ENCODE measurements at places on chromosomes 4 and X. TPM values are rescaled to one million over a fixed set of nuclear protein-coding genes. Genes with fewer than 3 reads are reported as not detected.

GRCh38 chr4:185235843-185236503, 26.6 kb downstream of the SNX25 start:
- no peak for DNase-seq

GRCh38 chrX:136417806-136418205, 69.9 kb upstream of the BRS3 start:
- no peak for DNase-seq

GRCh38 chrX:120753413-120754251, 122.0 kb downstream of the CT47B1 start:
- DNase-seq = no peak

DNA sequence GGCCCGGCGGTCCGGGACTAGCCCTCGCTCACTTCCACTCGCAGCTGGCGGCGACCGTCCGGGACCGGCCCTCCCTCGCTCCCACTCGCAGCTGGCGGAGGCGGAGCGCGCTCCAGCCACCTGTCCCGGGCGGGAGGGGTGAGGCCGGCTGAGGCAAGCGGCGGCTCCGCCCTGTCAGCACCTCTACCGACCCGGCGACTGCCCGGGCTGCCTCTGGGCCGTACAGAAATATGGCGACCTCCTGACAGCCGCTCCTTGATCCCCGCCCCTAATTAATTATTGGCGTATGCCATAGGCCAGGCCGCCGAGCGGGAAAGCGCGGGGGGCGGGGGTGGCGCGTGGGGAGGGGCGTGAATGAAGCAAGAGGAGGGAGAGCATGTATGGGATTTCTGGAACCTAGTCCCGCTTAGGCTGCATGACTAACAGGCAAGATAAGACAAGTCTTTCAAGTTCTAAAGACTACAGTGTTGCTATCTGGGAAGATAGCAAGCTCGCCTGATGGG, at the start of gene MORC4:
TSS of gene MORC4 (minus strand) at position 200 of the 503 bp plus-strand sequence. CDS start 243 bp downstream, outside the sequence.
- peak; percentile 74 for DNase-seq

GRCh38 chrX:39676434-39676833, 421.3 kb downstream of the BCOR start:
- no peak for DNase-seq

Gene DIPK2B
- 34.7 TPM for polyA plus RNA-seq

- DNase-seq = no peak
These were observed 71.0 kb upstream of the MXD4 start for GRCh38 chr4:2332976-2333319.

DNA sequence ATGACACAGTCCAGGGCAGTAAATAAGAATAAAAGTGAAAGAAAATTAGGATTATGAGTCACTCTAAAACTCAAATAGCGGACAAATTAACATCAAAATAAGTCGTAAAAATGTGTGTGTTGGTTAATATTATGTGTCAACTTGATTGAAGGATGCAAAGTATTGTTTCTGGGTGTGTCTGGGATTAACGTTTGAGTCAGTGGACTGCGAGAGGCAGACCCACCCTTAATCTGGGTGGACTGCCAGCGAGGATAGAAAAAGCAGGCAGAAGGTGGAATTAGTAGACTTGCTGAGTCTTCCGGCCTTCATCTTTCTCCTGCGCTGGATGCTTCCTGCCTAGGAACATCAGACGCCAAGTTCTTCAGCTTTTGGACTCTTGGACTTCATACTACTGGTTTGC, 324.3 kb upstream of the PCDH10 start:
- no peak for DNase-seq

Gene DCAF12L1
- 0.36 TPM for polyA plus RNA-seq

DNA sequence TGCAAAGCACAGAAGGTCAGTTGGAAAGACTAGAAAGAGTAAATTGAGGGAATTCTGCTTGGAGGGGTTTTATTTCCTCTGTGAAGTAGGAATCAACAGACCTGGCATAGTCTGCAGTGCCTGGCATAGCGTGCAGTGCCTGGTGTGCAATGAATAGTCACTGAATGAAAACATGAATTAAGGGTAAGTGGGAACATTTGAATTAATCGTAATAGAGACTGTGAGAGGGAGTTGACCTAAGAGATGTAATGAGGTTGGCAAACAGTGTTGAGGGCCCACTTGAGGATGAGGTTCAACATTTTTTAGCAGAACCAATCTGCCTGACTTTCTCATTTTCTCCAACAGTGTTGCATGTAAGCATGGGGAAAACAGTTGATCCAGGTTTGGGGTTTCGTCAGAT, 377.2 kb upstream of the FTHL17 start:
- DNase-seq = no peak

GRCh38 chrX:120452131-120452530, 17.0 kb downstream of the LAMP2 start:
- no peak for DNase-seq

GRCh38 chrX:13418126-13419097, 98.6 kb upstream of the ATXN3L start:
- DNase-seq = no peak

DNA sequence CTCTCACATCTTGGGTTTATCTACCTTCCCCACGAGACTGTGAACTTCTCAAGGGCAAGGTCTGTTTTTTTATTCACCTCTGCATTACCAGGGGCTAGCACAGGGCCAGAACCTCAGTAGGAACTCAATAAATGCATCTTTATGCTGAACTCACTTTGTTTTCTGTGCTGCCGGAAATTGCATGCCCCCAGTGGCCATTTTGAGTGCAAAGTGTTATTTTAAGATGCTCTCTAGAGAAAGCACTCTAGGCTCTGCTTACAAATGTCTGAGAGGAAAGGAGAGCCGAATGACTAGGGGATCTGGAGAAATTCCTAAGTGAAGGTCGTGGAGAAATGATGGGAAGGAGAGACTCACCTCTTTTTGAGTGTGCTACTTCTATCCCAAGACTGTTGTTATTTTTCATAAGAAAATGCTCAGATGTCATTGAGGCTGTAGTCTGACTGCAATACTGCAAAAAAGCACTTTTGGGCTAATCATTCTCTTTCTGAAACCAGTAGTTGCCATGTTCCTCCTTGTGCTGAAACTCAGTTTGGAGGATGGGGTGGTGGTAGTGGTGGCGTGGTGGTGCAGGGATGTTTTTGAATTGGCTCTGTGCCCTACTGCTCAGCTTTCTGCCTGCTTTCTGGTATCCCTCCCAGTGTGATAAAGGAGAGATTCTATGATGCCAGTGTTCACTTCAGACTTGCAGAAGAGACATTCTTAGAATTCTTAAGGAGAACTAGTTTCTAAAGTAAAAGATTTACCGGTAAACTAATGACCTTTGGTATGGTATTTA, 41.3 kb downstream of the DOCK11 start:
- no peak for DNase-seq

DNA sequence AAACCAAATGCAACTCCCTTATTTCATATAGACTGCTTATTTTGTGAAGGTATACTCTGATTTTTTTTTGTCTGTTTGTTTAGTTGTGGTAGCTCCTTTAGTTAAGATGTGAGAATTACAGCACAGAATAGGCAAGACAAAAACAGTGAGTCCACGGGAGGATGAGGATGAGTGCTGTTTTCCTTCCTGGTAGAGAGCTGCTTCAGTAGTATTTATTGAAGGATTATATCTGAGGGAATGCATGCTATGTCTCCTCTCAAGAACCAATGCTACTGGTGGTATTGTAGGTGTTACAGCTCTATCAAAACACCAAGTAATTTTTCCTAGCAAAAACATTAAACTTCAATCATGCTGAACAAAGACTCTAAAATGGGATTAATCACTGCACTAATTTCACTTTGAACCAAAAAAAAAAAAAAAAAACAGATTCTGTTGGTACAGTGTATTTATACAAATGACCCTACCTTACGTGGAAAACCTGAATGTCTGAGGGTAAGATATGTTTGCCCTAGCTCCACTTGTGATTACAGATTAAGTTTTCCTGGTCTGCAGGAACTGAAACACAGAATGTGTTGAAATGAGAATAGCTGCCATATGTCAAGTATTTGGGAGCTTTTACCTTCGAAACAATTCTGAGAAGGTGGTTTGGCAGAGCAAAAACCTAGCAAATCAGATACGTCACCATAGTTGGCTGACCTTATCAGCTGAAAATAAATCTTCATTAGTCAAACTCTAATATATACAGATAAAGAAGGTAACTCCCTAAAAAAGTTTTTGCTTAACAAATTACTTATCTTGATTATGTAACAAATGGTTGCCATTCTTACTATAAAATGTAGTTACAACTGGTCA, 40.3 kb downstream of the PPP3CA start:
- no peak for DNase-seq

GRCh38 chr4:47741200-47741599, 96.7 kb downstream of the CORIN start:
- DNase-seq = no peak

DNA sequence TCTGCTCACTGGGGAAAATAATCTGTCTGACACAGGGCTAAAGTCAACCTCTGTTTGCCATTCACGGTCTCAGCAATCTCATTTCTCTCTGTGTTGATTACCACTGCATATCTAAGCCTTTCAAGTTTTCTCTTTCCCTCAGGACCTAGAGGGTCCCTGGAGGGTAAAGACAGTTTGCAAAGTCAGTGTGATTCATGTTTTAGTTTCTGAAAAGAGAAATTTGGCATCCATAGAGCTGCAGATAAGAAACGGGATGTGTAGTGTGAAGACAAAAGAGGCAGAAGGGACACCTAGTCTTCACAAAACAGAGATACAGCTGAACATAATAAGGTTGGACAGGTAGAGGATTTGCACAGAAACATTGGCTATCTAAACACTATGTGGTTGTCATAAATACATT, 34.5 kb upstream of the KDR start:
- no peak for DNase-seq

Gene MAGEA10
- not detected for polyA plus RNA-seq

Gene USP26
- not detected for polyA plus RNA-seq

- DNase-seq = no peak
These were observed 174.6 kb downstream of the SOWAHB start for GRCh38 chr4:76723373-76723772.

Gene EMCN
- polyA plus RNA-seq = 37.4 TPM

Gene DHX15
- 267 TPM for polyA plus RNA-seq

DNA sequence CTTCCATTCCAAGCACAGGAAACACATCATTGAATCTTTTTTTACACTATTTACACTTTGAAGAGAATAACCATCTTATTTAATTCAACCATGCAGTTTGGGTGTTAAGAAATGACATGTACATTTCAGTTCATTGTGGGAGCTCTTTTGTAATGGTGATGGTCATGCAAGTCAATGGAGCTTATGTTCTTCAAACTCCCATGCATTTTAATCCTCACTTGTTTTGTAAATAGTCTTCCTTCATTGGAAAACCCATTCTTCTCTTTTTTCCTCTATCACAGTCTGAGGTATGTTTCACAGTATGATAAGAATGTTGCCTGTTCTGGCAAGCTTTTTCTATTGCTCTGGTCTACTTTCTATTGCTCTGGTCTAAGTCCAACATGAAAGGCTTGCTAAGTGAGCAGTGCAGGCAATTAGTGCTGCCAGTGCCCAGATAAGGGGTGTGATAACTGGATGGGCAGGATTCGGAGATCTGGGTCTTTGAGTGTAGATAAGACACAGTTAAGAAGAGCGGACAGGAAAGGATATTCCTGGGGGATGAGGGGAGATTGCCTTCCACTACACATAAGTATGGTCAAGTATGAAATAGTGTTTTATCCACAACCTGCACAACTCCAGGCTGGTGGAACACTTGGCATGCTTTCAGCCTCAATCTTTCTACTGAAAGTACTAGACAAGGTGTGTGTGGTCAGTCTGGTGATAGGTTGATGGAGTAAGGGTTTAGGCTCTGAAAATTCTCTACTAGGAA, 17.1 kb downstream of the AFP start:
- no peak for DNase-seq

DNA sequence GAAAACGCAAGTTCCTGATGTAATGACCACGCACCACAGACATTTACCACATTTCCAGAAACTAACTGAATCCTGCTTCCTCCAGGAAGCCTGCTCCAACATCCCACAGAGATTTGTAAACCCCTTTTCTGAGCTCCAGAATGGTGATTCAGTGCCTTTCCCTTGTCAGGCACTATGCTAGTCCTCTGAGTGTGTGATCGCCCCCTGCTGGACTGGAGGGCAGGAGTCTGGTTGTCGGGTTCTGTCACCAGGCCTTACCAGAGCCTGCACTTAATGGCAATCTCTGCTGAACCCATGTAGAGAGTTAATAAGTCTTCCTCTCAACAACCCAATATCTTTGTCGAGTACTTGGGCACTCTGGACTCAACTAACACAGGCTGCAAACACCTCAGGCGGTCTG, 14.5 kb upstream of the KDM5C start:
- no peak for DNase-seq

- no peak for DNase-seq
These were observed 173.6 kb upstream of the MED14 start for GRCh38 chrX:40908857-40909475.

DNA sequence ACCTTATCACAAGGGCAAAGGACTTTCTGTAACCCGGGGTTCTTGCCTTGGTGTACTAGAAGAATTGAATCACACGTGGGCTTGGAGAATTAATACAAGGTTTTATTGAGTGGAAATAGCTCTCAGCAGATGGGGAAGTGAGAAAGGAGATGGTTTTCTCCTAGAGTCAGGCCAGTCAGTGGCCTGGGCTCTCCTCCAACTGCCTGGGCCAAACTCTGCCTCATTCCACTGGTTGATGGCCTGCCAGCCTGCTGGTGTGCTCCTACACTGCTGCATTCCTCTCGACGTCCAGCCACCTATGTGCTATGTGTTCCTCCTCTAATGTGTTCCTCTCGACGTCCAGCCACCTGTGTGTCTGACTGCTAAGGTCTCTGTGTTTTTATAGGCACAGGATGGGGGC, 35.3 kb upstream of the SPIN2A start:
- no peak for DNase-seq

GRCh38 chr4:180203349-180203748, 2039.9 kb upstream of the TENM3 start:
- no peak for DNase-seq

Gene KLHL4
- polyA plus RNA-seq = 6.7 TPM

Measured in right lung (tissue), 10 donors.